ENCODE measurements at places on chromosomes 12 and 14.

- DNase-seq, result no peak
Observed at GRCh38 chr14:98935921-98936320, 336.1 kb downstream of the BCL11B start.

- peak; percentile 66 for DNase-seq
Observed at GRCh38 chr14:61252369-61253063, 28.6 kb downstream of the TMEM30B start.

- no peak for DNase-seq
Observed at GRCh38 chr14:86541972-86542371, 1012.0 kb downstream of the FLRT2 start.

DNA sequence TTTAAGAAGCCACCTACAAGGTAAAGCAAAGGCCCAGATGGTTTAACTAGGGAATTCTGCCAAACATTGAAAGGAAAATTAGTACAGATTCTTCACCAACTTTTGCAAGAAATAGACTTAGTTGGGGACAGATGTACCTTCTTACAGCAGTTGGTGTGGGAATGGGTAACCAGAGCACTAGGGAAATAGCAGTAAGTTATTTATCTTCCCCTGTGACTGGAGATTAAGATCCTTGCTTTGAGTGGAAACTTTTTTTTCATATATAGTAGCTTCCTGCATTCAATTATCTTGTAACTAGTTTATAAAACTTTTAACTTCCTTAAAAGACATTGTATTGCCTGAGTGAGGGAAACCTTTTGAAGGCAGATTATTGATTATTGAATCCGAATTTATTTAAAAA lies 44.2 kb downstream of the ARID2 start:
- no peak for DNase-seq

DNA sequence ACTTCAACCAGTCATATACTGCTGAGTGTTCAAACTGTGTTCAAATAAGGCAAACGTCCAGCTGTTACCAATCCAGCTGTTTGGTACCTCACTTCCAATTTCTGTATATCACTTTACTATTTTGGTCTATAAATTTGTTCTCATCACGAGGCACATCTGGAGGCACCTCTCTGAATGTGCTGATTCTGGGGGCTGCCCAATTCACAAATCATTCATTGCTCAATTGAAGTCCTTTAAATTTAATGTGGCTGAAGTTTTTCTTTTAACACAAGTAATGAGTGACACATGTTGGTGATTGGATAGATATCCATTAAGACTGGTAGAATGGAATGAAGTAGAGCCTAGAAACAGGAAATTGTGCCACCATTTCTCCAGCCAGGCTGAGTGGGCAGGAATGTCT lies 617.0 kb upstream of the TMEM132C start:
- DNase-seq, result no peak

DNA sequence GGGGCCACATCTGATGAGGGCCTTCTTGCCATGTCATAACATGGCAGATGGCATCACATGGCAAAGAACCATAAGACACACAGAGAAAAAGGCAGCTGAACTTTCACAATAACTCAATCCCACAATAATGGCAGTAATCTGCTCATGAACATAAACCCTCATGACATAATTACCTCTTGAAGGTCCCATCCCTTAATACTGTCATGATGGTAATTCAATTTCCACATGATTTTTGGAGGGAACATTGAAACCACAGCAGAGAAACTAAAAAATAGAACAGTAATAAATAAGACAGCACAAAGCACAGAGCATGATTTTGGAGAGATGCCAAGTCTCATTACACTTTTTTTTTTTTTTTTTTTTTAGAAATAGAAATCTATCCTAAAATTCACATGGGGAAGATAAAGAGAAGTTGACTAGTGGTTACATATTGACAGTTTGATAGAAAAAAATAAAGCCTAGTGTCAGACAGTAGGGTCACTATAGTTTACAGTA lies 61.8 kb upstream of the ATF7IP start:
- no peak for DNase-seq

GRCh38 chr14:105528586-105529318 lies 2.4 kb downstream of the TMEM121 start:
- DNase-seq, result no peak

DNA sequence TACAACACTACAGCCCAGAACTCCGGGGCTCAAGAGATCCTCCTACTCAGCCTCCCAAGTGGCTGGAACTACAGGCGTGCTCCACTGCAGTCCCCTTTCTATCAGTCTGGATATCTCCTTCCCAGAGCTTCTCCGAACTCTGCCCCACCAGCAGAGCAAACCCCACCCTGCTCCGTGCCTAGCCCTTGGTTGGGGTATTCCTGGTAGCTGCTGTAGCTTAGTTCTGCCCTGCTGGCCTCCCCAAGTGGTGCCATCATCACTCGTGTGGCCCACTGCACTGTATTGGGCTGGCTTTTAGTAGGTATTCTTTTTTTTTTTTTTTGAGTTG lies 9.5 kb downstream of the HSP90AA1 start:
- peak; percentile 64 for DNase-seq

GRCh38 chr12:49288412-49288853 lies 6.5 kb upstream of the PRPH start:
- DNase-seq, result peak; percentile 82

- no peak for DNase-seq
Observed at GRCh38 chr12:18810537-18811253, 72.8 kb downstream of the CAPZA3 start.

DNA sequence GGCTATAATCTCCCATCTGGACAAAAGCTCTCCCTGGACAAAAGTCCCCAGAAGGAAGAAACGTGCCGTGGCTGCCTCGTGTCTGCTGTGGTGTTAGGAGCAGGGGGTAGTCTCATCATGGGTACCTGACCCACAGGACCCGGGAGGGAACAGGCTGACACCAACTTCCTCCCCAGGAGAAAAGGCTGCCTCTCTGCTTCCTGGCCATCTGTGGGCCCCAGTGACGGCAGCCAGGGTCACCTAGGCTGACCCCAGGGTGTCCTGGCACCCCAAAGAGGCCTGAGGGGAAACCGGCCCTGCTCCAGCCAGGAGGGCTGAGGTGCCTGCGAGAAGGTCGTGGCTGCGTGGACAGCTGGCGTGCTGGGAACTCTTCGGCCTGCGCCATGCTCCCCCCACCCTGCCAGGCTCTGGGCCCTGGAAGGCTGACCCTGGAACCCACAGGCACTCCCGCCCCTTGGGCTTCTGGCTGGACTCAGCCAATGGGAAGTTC lies 133.9 kb downstream of the RFLNA start:
- no peak for DNase-seq

DNA sequence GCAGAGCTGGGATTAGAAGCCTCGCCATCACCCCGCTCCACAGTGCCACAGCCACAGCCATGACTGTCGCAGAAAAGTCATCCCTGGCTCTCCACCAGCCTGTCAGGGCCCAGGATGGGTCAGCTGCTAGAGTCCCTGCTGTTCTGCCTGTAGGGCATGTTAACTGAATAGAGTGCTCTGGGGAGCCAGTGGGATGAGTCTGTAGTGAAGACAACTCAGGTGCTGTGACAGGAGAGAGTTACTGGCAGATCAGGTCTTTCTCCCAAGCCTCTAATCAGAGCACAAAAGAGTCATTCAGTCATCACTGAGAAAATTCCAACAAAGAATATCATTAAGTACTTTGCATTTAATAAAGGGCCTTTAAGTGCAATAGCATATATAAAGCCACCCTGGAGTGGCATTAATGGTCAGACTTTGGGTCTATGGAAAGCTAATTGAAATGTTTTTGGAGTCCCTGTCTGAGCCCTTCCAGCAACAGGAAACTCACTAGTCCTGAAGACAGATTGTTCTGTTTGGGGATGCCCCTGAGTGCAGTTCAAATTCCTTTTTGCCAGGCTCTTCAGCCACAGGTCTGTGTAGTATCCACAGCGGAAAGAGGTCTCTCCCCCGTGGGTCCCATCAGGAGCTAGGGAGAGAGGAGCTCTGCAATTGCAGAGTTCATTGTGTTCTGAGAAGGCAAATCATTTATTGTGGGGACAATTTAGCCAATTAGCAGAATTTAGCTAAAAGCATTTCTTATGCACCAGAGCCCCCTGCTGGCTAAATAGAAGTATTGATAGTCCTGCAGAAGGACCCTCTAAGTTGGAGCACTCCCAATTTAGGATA lies 45.2 kb upstream of the C14orf132 start:
- peak; percentile 35 for DNase-seq

- DNase-seq, result no peak
Observed at GRCh38 chr12:103886195-103886797, 43.9 kb upstream of the HSP90B1 start.

- no peak for DNase-seq
Observed at GRCh38 chr12:130933269-130933995, 20.3 kb upstream of the ADGRD1 start.

- no peak for DNase-seq
Observed at GRCh38 chr12:46537387-46537955, 164.9 kb upstream of the SLC38A2 start.

DNA sequence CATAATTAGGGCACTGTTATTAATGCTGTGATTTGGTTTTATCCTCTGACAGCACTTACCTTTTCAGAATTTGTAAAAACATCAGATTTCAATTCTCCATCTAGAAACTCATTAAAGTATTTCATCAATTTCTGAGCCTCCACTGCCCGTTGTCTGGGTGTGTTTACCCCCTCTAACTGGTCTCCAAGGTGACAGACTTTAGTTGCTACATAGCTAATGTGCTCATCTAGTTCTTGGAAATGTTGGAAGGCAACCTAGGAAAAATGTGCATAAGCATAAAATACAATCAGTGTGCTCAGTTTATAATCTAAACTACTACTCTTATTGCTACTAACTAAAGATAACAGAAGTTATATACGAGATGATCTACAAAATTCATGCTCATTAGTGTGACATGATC lies 24.6 kb downstream of the EXOC5 start:
- DNase-seq, result no peak

DNA sequence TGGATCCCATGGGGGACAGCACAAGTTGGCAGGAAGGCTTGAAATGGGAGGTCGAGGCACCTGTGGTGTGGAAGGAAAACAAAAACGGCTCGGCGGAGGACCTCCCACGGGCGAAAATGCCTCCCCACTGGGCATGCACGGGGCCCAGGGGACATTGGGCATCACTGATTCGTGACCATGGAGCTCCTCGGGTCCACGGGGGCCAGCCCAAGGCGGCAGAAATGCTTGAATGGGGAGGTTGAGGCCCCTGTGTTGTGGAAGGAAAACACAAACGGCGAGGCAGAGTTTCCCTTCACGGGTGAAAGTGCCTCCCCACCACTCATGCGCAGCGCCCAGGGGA lies 376.0 kb downstream of the ALG10 start:
- no peak for DNase-seq

- no peak for DNase-seq
Observed at GRCh38 chr14:65620195-65620594, 207.7 kb downstream of the FUT8 start.

DNA sequence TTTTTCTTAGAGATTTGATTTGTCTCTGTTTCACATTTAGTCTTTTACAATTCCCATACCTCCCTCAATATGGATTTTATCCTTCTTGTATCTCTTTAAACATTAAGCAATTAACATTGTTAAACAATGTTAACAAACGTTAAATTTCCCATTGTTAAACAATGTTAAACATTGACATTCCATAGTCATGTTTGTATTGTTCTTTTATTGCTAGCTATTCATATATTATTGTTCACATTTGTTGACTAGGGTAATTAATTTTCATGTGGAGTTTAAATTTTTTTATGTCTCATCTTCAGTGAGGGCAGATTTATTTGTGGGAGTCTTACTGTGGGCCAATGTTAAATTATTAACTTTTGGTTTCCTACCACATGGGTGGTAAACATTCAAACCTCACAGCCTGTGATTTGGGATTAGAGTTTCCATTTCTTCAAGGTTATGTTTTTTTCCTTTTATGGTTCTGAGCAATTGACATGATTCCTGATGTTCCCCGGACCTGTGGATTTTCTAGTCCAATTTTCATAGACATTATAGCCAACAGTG lies 294.3 kb downstream of the ALG10B start:
- DNase-seq, result no peak

- DNase-seq, result no peak
Observed at GRCh38 chr12:108491256-108491655, 23.8 kb upstream of the FICD start.

DNA sequence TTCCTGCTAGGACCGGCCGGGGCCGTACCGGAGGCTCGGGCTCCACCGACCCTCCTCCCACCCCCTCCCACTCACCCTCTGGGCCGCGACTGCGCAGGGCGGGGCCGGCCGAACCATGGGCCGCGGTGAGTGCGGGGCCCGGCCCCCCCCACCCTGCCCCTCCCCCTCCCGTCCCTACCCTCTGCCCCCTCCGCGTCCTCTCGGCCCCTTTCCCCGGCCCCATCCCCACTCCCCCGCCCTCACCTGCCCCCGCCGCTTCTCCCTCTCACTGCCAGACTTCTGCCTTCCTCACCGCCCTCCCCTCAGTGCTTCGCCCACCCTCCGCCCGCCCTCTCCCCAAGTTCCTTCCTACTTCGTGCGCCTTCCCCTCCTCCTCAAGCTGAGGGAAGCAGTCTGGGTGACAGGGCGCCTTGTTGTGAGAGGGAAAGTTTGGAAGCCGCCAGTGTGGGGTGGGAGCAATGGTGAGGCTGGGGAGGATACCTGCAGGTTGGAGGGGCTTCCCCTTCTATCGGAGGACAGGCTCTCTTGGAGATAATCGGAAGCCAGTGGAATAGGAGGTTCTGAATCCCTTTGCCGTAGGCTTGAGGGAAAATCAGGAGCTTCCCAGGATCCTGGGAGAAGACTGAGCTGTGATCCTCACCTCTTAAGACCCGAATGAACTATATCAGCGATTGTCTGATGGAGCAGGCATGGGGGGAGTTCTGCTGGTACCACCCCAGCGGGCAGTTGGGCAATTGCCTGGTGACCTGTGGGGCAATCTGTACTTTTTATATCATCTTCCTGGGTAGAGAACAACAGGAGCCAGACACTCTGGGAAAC lies 472 bp downstream of the MBD6 start:
- peak; percentile 63 for DNase-seq

- no peak for DNase-seq
Observed at GRCh38 chr14:24098927-24099813, 5.1 kb downstream of the PCK2 start.

- no peak for DNase-seq
Observed at GRCh38 chr14:22691171-22691570, 47.0 kb upstream of the OR6J1 start.

DNA sequence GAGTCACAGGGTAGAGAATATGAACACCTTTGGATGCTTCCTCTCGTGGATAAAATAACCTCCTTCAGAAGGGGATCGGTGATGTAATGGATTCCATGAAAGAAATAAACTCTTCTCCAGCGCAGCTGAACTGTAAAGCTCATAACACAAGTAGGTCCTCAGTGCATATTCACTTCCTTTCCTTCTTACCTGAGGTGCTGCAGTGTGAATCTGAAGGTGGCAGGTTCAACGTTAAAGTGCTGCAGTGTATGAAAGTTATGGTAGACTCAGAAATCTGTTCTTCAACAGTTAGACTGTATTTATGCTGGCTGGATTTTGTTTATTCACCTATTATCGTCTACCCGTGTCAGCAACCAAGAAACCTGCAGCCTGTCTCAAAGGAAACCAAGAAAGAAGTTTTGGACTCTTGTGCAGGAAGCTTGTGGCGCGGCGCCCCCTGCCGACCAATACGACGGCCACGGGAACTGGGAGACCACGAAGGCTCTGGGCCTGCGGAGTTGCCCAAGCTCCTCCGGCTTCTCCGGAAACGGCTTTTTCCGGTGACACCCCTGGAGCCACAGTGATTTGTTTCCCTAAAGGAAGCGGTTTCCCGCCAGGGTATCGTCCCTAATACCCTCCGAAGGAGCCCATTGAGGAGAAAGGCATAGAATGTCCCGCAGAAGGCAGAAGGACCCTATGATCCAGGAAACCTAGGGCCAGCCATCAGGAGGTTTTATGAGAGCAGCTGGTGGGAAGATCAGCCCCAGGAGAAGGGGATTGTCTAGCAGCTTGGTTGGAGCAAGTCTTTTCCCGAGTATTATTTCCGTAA lies 17.6 kb upstream of the RNASE3 start:
- DNase-seq, result peak; percentile 74

- peak; percentile 47 for DNase-seq
Observed at GRCh38 chr14:58072288-58073071, 79.5 kb downstream of the ARMH4 start.

All from CD4-positive, alpha-beta T cell treated with Interleukin-17A for 1 hour (primary cell).